ENCODE measurements at places on chromosomes 3 and 15.
A peak's percentile ranks its signal among the peaks of the same experiment; 100 is the strongest.

DNA sequence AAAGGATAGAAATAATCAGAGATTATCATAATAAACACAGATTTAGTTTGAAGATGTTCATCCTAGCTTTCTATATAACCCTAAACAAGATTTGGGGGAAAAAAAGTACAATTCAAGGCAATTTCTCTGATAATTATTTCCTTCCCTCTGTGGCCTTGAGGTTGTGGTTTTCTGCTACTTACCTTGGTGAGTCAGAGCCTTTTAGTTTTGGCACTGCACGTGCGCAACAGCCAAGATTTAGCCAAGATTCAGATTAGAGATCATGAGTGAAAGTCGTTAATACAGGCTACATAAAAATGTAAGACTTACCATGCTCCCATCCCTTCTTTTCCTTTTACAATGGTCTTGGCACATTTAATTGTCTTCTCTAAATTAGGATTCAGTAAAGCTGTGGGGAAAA is 6.7 kb downstream of the LYZL4 start:
- no peak for DNase-seq

DNA sequence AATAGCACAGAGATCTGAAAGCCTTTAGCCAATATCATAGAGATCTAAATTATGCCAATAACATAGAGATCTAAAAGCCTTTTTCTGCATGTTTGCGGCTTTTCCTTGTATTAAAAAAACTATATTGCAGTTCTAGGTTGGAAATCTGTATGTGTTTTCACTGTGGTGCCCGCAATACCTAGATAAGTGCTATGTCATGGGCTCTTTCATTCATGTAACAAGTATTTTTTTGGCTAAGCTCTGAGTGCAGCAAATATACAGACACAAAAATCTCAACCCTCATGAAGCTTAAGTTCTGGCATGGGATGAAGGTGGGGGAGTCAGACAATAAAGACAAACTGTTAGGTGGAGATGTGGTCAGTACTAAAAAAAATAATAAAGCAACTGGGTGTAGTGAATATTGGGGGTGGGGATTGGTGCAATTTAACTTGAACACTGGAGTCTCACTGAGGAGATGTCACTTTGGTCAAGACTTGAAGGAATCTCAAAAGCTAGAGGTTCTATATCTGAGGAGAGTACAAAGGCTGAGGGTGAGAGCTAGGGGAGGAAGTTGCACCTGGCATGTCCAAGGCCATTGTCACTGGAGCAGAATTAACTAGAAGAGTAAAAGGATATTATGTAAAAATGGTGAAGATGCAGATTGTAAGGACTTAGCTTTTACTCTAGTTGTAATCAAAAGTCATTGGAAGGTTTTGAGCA is 973 bp downstream of the BUB1B start:
- DNase-seq: no peak

DNA sequence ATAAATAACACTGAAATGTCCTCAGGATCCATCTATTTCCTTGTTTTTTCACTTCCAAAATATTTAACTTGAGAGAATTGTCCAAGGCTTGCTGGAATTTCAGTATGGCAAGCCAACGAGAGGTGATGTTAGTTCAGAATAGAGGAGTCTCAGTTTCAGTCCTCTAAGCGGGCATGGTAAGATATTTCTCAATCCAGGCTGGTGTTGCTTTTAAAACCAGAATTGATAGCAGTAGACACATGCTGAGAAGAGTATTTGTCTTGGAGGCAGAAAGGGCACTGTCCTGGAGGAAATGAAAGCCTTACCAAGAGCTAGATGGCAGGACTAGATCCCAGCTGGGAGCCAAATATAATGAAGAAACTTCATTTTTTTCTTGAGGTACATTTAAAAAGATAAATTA is 23.1 kb downstream of the PHLDB2 start:
- DNase-seq: no peak

DNA sequence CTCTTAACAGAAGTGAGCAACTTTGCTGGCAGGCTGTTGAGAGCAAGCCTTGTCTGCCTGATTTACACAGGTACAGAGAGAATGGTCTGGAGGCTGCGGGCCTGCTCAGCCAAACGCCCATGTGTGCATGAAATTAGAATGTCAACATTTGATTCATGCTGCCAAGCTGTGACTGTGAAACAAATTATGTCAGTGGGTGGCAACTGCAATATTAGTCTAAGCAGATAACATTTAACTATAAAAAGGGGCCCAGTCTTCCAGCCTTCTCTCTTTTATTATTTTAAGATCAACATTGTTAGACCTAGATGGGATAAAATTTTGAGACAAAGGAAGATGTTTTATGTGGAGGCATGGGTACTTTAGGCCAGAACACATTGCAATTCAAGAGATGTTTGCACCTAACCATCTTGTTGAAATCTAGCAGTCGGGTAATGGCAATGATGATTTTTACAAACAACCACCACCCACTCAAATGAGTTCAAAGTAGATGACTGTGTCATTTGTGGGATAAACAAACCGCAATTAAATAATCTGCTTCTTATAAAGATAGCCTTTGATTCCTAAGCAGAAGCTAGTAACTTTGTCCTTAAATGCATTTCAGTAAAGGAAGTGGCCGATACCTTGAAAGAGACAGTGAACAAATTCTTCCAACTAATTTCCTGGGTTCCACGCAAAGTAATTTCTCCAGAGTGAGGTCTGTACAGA is 70.2 kb downstream of the FOXB1 start:
- no peak for DNase-seq

DNA sequence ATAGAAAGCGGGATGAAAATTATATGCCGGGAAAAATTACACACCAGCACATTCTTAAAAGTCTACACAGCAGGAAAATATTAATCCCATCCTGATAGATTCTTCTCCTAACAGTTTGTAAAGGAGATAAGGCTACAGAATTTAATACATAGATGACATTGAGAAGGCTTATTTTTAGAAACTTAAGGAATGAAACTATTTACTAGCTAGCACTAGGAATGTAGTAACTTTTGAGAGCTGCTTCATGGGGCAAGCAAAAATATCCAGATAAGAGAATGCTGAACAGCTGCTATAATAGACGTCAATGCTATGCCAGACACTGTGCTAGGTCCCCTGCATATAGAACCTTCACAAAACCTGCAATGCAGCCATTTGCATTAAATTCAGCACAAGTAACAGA is 912.7 kb upstream of the NR2F2 start:
- DNase-seq: no peak

DNA sequence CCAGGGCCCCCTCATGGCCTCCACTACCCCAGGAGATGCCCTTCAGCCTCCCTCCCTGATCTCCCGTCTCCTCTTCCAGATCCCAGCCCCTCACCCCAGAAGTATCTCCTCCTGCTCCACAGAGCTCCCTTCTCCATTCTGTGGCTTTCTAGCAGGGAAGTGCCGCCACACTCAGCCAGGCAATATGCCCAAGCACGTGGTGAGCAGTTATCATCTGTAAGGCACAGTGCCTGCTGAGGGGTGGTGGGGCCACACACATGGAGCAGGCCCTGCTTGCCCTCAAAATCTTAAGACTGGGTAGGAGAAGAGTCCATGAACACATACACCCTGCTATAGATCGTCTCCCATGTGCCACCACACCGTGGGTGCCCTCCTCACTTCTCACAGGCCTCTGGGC is 2.4 kb upstream of the PHGR1 start:
- no peak for DNase-seq

DNA sequence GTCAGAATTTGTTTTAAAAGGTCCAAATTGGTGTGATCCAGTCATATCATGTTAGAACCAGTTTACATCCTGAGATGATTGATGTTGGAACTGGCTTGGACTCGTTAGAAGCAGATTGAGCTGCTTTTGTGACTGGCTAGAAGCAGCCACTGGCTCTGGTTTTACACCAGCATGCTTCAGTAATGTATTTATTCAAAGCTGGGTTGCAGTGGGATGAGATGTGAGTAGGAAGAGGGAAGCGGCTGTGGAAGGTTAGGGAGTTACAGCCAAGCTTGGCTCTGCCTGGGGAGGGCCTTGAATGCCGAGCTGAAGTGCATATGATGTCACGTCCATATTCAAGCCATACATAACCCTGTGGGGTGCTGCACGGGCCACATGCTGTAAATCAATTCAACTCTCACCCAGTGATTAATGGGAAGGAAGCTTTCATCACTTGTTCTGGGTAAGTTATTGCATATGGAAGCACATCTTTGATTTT is 104.0 kb upstream of the SMAD3 start:
- DNase-seq: no peak

DNA sequence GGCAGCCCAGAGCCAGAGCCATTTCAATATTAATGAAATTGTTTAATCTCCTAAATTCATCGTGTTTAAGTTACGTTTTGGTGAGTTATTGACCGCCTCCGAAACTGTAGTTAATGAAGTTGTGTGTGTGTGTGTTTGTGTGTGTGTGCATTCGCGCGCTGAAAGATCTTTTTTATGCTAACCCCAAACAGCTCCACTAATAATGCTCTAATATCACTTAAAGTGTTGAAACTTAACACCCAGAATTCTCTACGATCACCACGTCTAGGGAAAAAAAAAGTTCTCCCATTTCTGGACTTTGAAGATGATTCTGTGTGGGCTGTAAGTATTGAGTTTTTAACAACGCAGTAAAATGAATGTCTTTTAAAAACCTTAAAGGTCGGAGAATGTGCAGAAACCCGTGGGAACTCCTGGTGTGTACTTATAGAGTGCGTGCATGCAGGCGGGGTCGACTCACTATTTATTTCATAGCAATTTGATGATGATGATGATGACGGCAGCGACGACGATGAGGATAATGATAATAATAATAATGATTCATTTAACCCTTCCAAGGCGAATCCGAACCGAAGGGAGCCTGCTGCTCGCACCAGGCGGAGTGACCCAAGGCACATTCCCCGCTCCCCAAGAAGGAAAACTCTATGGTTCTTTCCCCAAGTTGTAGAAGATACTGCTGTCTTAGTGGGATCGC is 1.4 kb upstream of the FOXB1 start:
- DNase-seq: no peak

- DNase-seq: no peak
These were observed 601.1 kb downstream of the FHIT start for GRCh38 chr3:60650171-60650570.

DNA sequence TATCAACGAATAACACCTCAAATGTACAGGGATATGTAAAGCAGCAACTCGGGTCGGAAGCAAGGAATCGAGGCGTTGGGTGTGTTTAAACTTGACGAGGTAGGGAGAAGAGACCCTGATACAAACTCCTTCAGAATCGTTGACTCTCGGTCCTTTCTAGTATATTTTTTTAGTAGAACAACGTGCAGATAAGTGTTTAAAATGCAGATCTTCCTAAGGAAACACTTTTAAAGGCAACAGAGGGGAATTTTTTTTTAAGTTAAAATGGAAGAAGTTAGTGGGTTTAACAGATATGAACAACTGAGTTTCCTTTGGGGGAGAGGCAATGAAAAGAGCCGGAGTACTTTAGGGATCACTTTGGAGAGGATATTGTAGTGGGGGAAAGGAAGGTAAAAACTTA is 1.1 kb upstream of the KPNA4 start:
- no peak for DNase-seq

DNA sequence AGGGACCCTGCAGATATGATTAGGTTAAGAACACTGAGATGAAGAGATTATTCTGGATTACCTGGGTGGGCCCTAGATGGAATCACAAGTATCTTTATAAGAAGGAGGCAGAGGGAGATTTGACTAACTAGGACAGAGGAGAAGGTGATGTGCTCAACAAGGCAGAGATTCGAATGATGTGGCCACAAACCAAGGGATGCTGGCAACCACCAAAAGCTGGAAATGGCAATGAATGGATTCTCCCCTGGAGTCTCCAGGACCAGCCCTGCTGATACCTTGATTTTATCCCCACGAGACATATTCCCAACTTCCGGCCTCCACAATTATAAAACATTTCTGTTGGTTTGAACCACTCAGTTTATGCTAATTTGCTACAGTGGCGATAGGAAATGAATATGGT is 42.9 kb downstream of the RGMA start:
- no peak for DNase-seq

DNA sequence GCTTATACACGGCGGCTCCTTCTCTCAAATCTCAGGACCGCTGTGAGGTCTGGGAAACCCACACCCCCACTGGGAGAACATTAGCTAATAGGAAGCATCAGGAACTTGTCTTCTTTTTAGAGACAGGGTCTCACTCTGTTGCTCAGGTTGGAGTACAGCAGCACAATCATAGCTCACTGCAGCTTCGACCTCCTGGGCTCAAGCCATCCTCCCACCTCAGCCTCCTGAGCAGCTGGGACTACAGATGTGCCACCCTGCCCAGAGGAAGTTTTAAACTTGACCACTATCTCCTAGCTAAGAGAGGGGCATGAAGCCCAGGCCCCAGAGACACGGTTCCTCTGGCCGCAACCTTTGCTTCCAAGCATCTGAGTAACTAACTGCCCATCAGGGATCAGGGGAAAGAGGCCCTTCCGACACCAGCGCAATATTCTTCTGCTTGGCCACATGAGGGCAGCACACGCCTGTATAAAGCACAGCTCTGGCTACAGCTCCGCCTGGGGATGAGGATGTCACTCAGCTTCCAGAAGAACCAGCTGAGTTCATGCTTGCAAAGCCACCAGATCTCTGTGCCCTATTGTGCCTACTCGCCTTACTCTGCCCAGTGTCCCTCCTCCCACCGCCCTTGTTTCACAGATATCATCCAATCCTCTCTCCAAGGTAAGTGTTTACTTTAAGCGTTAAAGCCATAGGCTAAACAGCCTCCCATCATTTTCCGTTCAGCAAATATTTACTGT is 57.6 kb upstream of the SLC6A11 start:
- peak; percentile 51 for DNase-seq

DNA sequence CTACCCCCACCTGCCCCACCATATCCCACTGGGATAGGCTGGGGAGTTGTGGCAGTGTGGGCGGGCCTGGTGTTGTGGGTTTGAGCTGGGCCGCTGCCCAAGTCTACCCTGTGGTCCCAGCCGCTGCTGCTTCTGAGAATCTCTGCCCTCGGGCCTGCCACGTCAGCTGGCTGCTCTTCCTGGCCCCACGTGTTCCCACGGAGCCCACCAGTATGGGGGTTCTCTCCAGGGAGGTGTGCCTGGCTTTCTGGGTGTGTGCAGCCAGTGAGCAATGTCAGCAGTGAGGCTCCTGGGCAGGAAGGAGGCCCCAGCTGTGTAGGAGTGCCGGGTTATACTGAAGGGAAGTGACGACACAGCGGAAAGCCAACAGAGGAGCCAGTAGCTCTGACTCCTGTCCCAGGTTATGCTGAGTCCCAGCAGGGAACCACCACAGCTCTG is 10.5 kb downstream of the GNAI2 start:
- peak; percentile 90 for DNase-seq

GRCh38 chr3:113152849-113153248 is 58.5 kb upstream of the BOC start:
- DNase-seq: no peak

All from stimulated activated CD4-positive, alpha-beta T cell treated with anti-CD3 and anti-CD28 coated beads, Interleukin-4, amount 100 ng/mL, for 24 hours (primary cell).